ENCODE measurements at places on chromosomes 7 and 10. TPM values are rescaled to one million over a fixed set of nuclear protein-coding genes. Genes with fewer than 3 reads are reported as not detected.

DNA sequence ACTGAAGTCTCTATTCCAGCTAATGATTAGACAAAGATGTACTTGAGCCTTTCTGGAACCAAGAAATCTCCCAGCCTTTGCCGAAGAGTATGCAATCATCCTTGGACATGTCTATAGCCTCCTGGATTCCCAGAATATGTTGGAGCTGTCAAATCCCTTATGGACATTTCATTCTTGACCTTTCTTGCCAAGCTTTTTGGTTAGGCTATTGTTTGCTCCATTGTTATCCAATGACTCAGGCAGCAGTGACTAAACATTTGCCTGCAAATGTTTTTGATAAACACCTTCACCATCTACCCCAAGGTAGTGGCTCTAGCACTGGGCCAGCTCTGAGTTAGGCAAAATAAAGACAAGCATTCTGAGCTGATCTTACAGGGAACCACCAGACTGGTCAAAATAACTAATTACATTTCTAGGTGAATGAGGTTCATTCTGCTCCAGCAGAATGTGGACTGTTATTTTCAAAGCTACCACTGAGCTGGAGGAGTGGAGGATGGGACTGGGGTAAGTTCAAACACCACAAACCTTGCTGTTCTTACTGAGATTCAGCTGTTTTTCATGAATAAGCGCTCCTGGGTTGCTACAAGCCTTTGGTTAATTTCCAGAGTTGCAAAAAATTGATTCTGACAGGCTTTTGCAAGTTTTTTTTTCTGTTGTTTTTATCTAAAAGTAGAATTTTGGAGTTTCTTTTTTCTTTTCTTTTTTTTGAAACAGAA lies 81.0 kb downstream of the TMEM270 start:
- peak; percentile 18 for DNase-seq

DNA sequence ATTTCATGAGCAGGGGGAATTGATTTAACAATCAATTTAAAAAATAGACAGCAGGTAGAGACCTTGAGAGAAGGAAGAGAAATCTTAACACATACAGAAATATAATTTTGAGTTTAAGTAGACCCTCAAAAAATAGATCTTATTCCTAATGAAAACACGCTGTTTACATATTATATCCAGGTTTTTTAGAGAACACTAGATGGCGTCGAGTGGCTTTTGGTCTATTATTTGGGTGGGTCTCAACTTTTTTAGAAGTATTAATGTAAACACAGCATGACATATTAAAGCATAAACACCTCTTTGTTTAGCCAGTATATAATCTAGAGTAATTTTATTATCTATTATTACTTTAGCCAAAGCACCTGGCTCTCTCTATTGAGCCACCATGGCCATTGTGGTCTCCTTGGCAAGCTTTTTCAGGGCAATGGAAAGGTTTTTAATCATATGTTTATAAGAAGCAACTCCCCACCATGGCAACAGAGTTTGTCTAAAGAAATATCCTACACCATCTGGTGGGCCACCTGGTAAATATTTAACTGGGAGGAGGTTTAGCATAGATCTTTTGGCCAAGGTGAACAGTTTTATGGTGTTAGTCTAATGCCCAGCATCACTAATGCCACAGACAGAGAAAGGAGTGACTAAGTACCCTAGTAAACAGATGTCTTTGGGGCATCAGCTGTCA lies 59.7 kb upstream of the PRSS1 start:
- DNase-seq = no peak

GRCh38 chr10:55410415-55410885 lies 609.4 kb upstream of the PCDH15 start:
- no peak for DNase-seq

Gene C7orf57
- total RNA-seq = not detected

Gene AKR1C8
- not detected for total RNA-seq

DNA sequence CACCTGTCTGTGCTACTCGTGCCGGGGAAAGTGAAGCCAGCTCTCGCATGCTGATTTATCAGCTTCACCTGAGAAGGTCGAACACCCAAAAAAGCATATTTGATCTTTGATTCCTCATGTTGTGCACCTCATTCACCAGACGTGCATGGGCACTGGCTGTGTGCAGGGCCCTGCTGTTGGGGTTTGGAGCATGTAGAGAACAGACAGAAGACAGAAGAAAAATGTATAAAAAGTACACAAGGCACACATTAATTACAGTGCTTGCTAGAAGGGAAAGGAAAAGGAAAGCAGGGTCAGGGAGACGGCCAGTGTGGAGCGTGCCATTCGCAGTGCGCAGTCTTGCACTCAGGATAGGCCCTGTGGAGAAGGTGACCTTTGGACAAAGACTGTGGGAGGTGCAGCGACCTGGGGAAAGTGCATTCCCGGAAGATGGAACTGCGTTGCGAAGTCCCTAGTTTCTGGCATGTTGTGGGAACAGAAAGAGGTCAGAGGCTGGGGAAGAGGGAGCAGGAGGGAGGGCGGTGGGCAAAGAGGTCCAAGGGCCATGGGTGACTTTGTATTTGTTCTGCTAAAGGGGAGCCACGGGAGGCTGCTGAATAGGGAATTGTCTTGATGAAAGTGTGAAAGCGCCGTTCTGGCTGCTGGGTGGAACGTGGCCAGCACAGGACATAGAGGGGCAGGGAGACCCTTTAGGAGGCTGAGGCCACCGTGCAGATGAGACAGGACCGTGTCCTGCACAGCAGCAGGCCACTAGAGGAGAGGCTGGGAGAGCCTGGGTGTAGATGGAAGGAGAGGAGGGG lies 232.8 kb downstream of the GLRX3 start:
- DNase-seq = no peak

DNA sequence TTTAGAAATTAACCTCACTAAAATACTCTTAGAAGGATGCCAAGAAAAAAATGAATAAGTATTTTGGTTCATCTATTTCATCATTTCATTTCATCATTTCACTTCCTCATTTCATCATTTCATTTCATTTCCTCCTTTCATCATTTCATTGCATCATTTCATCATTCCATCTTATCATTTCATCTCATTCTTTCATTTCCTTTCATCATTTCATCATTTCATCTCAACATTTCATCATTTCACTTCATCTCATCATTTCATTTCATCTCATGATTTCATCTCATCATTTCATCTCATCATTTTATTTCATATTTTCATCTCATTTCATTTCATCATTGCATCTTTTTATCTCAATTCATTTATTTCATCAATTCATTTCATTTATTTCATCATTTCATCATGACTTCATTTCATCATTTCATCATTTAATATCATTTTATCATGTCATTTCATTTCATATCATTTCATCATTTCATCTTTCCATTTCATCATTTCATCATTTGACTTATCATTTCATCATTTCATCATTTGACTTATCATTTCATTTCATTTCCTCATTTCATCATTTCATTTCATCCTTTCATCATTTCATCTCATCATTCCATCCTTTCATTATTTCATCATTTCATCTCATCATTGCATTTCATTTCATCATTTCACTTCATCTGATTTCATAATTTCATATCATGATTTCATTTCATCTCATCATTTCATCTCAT lies 129.9 kb downstream of the ZNF92 start:
- no peak for DNase-seq

DNA sequence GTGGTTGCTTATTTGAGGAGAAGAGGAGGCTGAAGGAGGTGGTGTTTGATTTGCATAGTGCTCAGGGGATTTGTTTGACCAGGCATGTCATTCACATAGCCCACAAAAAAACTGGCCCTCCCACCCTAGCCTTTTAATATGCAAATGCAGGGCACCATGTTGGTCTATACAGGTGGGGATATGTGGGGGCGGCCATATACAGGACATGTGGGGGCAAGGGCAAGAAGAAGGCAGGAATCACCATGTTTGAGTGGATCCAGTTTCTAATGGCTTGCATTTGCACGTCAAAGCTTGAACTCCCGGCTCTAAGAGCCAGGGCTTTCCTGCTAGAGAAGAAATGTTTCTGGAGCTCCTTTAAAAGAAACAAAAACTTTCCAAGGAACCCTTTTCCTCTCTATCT lies 541.0 kb downstream of the ZWINT start:
- DNase-seq = no peak

Gene BMPER
- 7.5 TPM for total RNA-seq

Gene NAT16
- total RNA-seq = not detected

- DNase-seq = no peak
Measured at GRCh38 chr7:96700516-96700915, 9.1 kb downstream of the SEM1 start.

- DNase-seq = no peak
Measured at GRCh38 chr7:43942997-43943396, 16.8 kb downstream of the UBE2D4 start.

- no peak for DNase-seq
Measured at GRCh38 chr7:2886391-2886790, 42.3 kb upstream of the GNA12 start.

GRCh38 chr7:113294750-113295149 lies 176.4 kb upstream of the SMIM30 start:
- no peak for DNase-seq

Gene PLAC9
- total RNA-seq = 1.6 TPM

GRCh38 chr10:90480466-90480865 lies 377.4 kb downstream of the HTR7 start:
- DNase-seq = no peak

- DNase-seq = peak; percentile 18
Measured at GRCh38 chr7:21261627-21262594, 166.0 kb upstream of the SP4 start.

- no peak for DNase-seq
Measured at GRCh38 chr10:79053481-79054202, 15.1 kb upstream of the ZMIZ1 start.

Gene MRPS24
- 151 TPM for total RNA-seq

Gene TMEM196
- not detected for total RNA-seq

DNA sequence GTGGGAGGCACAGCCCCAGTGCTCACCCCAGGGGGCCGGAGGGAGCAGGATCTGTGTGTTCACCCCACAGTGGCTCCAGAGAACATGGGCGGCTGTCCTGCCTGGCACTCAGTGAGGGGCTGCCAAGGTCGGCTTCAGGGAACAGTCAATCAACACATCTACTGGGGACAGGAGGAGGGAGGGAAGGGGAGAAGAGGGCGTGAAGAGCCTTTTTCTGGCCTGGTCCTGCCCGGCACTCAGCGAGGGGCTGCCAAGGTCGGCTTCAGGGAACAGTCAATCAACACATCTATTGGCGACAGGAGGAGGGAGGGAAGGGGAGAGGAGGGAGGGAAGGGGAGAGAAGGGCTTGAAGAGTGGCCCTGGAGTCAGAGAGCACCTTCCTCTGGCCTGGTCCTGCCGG lies 184.9 kb downstream of the ADARB2 start:
- no peak for DNase-seq

DNA sequence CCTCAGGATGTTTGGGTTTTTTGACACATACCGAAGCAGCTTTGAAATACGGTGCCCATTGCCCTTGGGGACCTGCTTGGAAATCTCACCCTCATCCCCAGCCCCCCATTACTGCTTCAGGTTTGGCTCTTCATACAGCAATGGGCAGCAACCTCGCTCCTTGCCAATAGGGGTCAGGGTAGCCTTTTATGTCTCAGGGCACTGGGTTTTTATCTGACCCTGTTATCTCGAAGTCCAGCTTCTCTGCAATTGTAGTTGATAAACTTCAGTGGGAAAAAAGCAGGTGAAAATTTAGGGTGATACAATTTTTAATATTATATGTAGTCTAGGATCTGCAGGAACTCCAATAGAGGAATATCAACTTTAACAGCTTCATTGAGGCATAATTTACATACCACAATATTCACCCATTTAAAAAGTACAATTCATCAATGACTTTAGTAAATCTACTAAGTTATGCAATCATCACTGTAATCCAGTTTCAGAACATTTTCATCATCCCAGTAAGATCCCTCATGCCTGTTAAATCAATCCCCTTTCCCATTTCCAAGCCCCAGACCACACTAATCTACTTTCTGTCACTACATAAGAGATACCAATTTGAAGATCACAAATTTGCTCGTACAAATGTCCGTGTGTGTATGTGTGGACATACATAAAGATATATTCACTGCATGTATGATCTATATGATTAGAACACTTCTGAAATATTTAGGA lies 386.2 kb downstream of the KCNMA1 start:
- peak; percentile 62 for DNase-seq

Gene UROS
- 63.6 TPM for total RNA-seq

Gene POR
- total RNA-seq = 25.5 TPM

DNA sequence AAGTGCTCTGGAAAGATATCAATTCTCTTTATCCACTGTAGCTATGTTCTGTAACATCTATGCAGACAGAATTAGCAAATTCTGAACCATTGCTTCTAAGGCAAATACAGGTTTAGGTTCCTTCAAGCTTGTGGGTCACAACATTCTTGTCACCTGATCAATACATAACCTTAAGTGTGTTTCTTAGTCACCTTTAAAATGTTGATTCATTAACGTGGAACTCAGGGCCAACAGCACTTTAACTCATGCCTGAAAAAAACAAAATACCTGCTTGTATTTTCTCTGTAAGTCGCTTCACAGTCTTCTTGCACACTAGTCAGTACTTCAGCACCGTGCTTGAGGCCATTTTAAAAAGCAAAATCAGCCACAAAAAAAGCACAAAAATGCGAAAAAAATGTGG lies 35.2 kb upstream of the TRIL start:
- DNase-seq = no peak

DNA sequence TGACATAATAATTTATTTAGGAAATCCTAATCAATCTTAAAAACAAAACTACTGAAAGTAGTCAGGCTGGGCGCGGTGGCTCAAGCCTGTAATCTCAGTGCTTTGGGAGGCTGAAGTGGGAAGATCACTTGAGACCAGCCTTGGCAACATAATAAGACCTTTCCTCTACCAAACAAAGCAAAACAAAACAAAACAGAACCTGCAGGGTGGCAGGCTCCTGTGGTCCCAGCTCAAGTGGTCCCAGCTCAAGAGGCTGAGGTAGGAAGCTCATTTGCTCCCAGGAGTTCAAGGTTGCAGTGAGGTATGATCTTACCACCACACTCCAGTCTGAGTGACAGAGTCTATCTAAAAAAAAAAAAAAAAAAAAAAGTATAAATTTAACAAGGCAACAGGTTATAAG lies 748.0 kb downstream of the CNTNAP2 start:
- no peak for DNase-seq

Gene CPVL
- not detected for total RNA-seq

DNA sequence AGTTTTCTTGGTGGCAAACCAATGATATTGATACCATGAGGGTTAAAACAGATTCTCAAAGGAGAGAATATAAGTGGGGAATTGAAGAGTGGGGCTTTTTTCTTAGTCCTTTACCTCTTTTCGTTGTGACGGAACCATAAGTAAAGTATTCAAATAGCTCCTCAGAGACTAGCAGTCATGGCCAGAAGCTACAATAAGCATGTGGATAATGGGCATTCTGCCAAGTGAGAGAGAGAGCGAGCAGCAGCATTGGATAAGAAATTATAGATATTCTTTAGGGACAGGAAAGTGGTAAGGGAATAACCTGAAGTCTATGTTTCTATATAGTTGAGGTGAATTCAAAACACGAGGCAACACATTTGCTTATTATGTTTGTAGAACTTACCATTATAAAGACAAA lies 235.1 kb downstream of the SEMA3E start:
- DNase-seq = no peak

GRCh38 chr10:18044976-18045720 lies 93.4 kb downstream of the SLC39A12 start:
- DNase-seq = peak; percentile 96

Gene ITIH5
- total RNA-seq = under 0.01 TPM

Gene PTF1A
- total RNA-seq = not detected

Measured in IMR-90 (cell line).